Stimulated activated CD8-positive, alpha-beta memory T cell treated with anti-CD3 and anti-CD28 coated beads, Interleukin-15, amount 100 ng/mL, for 48 hours (primary cell): ENCODE measurements at places on chromosomes 2 and 18.

GRCh38 chr18:77487951-77488740 is 238.5 kb downstream of the GALR1 start:
- no peak for DNase-seq

- DNase-seq = no peak
Observed at GRCh38 chr2:190646780-190647522, 1.9 kb upstream of the NAB1 start.

DNA sequence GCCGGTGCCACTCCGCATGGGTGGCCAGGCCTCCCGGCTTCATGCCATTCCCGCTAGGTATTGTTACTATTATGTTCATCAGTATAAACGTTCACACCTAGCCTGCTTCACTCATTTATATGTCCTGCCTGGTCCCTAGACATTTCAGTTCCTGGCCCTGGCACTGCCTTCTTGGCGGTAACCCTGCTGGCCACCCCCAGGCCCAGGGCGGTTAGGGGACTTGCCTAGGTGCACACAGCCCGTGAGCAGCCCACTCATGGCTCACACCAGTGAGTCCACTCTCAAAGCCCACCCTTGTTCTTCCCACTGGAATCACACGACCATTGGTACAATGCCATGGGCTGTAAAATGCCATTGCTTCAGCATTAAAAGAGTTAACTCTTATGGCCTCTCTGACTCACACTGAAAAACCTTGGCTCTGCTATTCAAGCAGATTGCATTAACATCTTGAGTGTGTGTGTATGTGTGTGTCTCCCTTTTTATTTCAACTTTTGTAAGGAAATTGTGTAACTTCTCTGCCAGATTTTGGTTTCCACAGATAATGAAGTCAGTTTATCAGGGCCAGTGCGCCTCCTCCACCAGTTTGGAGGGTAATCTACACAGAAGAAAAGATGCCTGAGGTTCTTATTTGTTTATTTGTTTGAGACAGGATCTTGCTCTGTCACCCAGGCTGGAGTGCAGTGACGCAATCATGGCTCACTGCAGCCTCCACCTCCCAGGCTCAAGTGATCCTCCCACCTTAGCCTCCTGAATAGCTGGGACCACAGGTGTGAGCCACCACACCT is 74.2 kb downstream of the RAB31 start:
- DNase-seq = no peak

DNA sequence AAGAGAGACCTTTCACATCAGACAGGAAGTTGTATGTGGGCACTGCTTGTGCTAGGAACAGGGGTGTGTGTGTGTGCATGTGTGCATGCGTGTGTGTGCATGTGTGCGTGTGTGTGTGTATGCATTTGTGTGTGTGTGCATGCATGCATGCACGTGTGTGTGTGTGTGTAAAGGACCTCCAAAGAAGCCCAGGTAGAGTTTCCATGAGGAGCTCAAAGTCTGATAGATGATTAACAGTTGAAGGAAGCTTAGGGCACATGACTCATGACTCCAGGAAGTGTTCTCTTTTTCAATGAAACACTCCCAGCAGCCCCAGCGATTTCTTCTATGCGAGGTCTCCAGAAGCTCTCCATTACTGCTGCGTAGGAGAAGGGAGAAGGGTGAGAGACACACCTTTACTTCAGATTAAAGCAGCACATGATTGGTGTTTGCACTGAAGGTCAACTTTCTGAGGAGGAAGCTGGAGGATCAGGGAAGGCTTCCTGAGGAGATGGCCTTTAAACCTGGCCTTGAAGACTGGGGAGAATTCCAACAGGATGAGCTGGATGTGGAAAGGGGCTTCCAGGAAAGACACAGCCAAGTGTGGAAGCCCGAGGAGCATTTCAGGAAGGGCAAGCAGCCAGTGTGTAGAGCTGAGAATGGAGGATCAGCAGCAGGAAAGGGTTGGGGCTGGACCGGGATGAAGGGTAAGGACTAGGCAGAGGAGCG is 77.7 kb downstream of the SMAD4 start:
- DNase-seq = no peak

DNA sequence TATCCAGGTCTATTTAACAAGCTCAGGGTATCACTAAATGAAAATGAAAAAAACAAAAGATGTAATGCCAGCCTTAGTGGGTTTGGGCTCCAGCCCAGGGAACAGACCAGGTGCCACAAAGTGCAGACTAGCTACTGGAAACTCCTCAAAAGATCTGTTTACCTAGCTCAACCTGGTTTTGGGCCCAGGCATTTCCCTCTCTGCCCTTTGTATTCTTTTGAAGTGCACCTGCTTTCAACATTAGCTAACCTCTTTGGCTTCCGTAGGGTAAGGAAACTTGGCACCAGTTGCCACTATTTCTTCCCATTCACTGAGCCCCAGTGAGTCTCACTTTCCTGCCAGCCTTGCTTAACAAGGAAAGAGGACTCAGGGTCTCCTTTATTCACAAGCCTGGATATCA is 123.6 kb upstream of the CDCA7 start:
- no peak for DNase-seq

- no peak for DNase-seq
Observed at GRCh38 chr2:148292431-148292830, 271.5 kb downstream of the MBD5 start.

DNA sequence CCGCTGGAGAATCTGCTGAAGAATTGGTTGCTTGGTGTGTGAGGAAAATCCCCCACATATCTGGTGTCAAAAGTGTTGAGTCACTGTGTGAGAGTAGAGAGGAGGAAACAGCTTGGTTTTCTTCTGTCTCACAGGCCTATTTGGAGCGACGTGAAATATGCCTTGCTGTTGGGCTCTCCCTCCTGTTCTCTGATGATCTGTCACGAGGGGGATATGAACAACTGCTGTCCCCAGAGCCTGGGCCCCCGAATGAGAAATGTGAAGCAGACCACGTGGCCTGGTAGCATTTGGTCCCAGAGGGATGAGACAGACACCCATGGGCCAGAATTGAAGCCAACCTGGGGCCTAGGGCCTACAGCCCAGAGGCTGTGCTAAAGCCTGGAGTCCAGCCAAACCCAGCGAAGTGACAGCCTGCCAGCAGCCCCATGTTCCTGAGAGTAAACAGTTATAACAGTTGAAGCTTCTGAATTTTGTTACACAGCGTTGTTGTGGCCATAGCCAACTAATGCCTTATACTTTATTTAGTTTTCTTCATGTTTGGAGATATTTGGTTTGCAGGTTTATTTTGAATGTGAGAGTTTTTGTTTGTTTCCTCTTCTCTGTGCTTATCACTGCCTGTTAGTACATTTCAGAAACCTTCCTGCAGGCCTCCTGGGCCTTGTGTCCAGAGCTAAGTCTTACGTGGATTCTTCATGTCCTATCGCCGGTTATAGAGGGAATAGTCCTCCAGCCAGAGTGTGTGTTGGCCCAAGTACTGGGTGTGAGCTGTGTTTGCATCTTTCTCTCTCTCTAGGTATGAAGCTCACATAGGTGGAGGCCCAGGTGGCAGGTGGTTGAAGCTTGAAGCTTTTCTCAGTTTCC is 18.7 kb upstream of the COLEC12 start:
- DNase-seq = peak; percentile 1

DNA sequence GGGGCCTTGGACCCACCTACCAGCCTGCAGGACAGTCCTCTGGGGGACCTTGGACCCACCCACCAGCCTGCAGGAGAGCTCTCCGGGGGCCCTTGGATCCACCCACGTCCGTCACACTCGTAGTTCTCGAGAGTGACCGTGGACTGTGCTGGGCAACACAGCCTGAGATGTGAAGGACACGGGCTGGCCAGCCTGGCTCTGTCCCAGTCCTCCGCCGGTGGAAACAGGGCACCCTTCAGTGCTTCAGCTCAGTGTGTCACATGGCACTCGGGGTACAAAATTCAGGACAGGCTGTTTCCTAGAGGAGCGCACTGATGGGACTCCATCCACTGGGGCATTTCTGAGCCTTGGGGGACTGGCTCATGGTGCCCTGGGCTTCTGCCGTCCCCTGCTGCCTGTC is 212.0 kb downstream of the TWIST2 start:
- no peak for DNase-seq

DNA sequence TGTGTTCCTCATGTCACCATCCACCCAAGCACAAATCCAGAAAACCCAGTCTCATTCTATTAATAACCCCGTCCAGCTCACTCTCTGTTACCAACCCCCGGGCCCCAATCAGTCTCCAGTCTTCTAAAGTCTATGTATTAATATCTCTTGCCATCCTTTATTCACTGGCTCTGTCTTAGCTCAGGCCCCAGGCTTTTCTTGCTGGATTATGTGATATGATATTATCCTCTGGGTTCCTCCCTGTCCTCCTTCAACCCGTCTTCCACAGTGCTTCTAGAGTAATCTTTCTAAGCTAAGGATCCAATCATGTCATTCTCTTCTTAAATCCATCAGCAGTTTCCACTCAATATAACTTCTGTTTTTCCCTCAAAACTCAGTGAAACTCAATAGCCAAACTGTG is 240.5 kb upstream of the OSR1 start:
- no peak for DNase-seq

- DNase-seq = no peak
Observed at GRCh38 chr18:26956863-26957262, 91.4 kb upstream of the AQP4 start.
